RKO (cell line): ENCODE measurements at places on chromosomes 4 and X.

DNA sequence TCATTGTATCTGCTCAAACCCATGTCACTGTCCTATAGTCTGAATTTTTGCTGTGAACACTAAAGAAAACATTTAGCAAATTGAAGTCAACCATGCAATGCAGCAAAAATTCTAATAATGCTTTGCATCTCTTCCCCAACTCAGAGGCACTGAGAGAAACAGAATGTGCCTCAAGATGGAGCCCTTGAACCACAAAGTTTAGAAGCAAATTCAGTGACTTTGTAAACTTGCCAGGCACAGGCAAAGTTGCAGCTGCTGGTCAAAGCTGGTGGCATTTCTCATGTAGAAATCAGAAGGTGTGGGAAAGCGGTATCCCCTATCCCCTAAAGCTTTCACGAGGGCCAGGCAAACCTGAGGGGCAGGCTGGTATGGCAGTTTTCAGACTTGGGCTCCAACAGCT, 121.7 kb upstream of the DIPK2B start:
- DNase-seq = peak; percentile 84

GRCh38 chr4:187251896-187252295, 528.2 kb upstream of the FAT1 start:
- DNase-seq = no peak

GRCh38 chr4:124483048-124483906, 229.3 kb downstream of the ANKRD50 start:
- DNase-seq = no peak

GRCh38 chrX:155148724-155149537, 67.3 kb upstream of the VBP1 start:
- DNase-seq = no peak

GRCh38 chr4:71132486-71132885, 139.0 kb downstream of the DCK start:
- no peak for DNase-seq

- DNase-seq = no peak
Measured at GRCh38 chr4:850323-850945, 24.5 kb upstream of the CPLX1 start.

- no peak for DNase-seq
Measured at GRCh38 chr4:120918788-120919187, 3.7 kb downstream of the PRDM5 start.

- DNase-seq = no peak
Measured at GRCh38 chr4:8402181-8402597, 38.3 kb downstream of the ACOX3 start.

DNA sequence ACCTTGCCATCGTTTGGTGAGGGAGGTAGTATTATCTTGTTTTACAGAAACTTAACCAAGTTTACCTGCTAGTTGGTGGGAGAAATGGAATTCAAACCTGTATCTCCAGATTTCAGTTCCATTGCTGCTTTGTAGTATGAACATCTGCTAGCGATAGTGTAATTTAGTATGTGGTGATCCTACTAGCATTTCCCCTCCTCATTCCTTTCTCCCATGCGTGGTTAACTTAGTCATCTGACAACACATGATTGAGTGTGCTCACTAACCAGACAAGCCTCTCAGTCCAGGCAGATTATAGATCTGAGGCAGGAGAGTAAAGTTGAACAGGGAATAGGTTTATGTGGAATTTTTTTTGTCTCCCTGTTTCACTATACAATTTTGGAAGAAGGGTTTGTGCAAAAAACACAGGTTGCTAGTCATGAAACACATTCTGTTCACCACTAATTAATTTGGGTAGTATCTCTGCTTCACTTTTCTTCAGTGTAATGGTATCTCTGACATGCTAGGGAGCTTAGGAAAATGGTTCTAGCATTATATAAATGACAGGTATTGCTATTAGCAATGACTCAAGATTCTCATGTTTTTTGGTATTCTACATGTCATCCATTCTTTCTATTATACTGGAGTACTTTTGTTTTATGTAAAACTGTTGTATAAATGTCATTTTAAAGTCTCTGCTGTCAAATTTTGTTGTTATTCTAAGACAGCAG, 21.7 kb downstream of the RBPJ start:
- peak; percentile 88 for DNase-seq

GRCh38 chr4:108787106-108787505, 24.3 kb upstream of the ETNPPL start:
- no peak for DNase-seq

GRCh38 chrX:55709735-55710134, 7.8 kb upstream of the RRAGB start:
- peak; percentile 41 for DNase-seq

DNA sequence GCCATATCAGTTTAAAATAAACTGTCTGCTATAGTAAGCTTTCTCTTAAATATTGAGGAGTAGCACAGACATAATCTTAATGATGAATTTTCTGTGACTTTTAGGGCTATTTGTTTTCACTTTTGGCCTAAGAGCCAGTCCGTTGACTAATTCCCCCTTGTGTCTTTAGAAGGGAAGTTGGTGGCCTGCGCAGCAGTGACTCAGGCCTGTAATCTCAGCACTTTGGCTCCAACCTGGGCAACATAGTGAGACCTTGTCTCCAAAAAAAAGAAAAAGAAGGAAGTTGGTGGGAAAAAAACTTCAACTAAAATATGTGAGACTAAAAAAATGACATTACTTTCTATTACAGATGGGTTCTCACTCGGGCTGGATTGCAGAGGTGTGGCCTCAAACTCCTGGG, 3.4 kb downstream of the NCAPG start:
- DNase-seq = no peak

- no peak for DNase-seq
Measured at GRCh38 chr4:85092536-85092935, 126.0 kb upstream of the WDFY3 start.

DNA sequence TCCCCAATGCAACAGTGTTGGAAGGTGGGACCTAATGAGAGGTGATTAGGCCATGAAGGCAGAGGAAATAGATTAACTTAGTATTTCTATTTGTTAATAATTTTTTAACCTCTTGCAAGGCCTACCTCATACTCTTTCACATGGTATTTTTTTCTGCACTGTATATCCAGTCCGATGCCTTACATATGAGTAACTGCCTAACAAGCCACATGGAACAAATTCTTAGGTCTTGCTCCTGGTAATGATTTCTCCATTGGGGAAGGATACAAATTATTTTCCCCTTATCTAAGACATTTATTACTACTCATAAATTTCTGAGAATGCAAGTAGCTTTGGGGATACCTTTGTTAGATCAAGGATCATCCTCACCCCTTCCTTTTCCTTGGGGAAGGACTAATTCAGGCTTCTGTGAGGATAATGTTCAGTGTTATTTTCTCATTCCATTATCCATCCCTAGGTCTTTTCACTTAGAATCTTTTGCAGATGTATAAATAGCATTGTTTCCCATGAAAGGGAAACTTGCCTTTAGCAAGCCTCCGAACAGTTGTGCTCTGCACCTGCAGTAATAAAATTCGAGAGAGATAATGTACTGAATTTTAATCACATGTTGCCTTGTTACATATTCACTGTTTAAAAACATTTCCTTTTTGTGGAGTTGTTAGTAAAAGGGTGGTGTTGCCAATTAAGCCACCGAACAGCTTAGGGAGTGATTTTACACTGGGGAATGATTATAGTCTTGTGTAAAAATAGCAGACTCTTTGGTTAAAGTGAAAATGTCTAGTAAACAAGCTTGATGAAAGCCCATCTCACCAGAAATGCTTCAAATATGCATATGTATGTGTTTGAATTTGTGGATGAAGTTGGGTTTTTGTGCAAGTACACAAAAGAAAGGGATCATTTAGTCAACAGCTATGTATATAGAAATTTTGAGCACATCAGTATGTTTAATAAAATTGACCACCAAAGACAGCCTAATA, 89.9 kb downstream of the CFAP299 start:
- DNase-seq = no peak

DNA sequence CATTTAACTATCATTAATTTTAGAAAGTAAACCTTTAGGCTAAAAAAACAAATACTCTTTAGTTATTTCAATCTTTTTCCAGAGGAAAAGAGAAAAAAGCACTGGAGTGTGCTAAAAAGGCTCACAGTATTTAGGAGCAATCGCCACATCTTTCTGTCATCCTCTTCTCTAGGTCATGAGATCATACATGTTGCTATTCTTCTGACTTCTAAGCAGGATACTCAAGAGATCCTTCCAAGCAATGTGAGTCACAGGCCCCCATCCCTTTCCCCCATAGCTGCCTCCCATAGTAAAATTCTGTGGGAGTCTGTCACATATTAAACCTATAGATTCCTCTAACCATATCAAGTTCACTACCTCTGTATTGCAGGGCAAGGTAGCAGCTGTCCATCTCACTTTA, 7.7 kb downstream of the EDNRA start:
- no peak for DNase-seq

DNA sequence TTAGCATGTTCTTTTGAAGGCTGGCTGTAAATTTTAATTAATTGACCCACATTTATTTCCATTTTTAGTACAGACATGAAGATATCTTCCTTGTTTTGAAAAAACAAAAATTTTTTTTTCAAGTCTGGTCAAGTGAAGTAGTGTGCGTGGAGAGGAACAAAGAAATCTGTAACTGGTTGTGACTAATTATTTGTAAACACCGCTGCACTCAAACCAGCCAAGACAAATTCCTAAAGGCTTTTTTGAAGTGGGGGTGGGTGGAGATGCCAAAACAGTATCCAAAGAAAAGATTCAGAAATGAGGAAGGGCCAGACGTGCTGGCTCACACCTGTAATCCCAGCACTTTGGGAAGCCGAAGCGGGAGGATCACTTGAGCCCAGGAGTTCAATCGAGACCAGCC, 88.3 kb downstream of the SHROOM2 start:
- DNase-seq = no peak

GRCh38 chr4:113976741-113977525, 2.5 kb downstream of the ARSJ start:
- DNase-seq = peak; percentile 47

DNA sequence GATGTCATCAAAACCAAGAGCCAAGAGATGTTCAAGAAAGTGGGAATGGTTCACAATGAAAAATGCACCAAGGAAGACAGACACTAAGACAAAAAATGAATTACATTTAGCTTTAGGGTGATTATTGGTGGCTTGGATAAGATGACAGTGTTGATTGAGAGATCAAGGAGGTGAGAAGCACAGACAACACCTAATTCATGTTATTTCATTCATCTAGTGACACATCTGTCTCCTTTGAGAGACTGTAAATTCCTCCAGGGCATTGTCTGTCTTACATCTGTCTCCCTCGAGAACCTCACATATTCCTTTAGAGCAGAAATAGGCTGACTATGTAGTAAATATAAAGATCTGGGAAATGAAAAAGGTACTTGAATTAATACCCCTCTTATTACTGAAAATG, 94.2 kb upstream of the SMIM31 start:
- DNase-seq = no peak

DNA sequence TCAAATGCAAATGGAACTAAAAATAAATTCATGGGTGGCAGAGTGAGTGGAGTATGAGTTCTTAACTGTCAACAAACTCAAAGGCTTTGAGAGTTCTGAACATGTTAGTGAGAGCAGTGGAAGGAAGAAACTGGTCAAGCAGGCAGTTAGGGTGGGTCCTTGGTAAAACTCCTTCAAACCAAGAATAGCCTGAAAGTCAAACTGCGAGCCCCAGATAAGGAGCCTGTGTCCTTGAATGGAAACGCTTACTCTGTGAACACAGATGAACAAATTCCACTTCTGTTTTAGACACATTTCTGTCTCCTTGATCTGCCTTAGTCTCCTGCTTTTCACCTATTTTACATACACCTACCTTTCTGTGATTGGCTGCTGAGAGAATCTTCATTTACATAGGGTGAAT, 129.4 kb upstream of the PCDH18 start:
- DNase-seq = peak; percentile 3

GRCh38 chr4:109185548-109185947, 116.9 kb downstream of the COL25A1 start:
- DNase-seq = no peak

DNA sequence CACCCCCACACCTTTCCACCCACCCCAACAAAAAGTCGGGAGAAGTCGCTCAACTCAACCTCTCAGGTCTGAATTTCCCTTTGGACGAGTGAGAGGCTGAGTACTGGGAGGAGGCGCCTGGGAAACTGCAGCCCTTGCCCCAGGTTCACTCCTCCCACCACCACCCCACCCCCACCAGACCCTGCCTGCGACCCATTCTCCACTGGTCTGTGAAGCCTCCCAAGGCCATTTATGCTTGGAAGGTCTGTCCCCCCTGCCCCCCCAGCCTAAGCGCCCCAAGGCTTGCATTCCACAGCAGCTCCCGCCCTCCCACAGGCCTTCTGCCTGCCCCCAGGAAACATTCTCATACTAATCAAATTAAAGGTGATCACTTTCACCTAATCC, 27.2 kb downstream of the ELF4 start:
- DNase-seq = no peak

DNA sequence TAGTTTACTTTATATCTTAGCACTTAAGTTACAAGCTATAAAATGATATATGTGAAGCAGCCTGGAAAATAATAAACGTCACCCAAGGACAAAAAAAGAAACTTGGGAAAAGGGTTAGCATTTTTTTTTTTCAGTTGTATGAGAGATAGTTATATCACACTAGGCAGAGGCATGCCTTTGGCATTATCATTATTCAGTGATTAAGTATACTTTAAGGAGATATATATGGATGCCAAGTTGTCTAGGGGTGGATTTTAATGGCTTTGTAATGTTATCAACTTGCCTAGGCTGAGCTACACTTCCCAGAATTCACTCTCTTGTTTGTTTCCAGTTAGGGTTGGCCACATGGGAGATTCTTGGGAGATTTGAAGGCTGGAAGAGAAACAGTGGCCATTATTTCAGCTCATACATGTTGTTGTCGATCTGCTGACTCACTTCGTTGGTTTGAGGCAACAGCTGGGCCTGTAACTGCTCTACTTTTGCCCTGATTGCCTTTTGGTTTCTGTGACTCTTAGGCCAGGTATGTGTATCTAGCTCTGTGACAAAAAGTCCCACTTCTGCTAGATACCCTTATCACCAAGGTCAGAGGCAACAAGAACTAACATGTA, 11.5 kb upstream of the SRPX start:
- no peak for DNase-seq

DNA sequence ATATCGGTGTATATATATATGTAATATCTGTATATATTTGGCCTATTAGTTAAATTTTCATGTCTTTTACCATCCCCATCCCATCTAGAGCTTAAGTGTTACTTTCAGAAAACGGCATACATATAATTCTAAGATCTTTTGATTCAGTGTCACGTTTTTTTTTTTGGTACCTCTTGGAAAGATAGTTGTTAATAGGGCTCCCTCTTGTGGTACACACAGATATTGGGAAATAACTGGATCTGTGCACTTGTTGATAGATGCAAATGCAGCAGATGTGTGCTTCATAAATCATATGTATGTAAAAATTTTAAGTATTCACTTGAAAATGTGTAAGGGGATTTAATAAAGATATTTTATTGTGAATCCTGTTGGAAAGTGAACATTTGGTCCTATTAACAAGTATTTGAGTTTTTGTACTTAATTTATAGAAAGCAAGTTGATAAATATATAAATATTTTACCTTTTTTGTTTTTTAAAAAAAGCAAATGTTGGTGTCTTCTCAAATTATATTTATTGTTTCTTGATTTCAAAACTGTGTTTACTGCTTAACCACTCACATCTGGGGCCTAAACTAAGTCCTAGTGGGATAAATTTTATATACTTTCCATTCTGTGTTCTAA, 74.7 kb downstream of the PAQR3 start:
- DNase-seq = peak; percentile 84

- no peak for DNase-seq
Measured at GRCh38 chr4:114226968-114227760, 247.7 kb upstream of the ARSJ start.

- peak; percentile 61 for DNase-seq
Measured at GRCh38 chrX:107825698-107826237, at the start of gene MID2. Gene MID2 (plus strand): TSS chrX:107825866. CDS start chrX:107826427, 561 bp downstream.

- DNase-seq = no peak
Measured at GRCh38 chr4:87118421-87118820, 102.0 kb downstream of the KLHL8 start.

- DNase-seq = no peak
Measured at GRCh38 chr4:78863254-78863869, 75.9 kb downstream of the PAQR3 start.
